ENCODE measurements at places on chromosomes 16 and 17.

DNA sequence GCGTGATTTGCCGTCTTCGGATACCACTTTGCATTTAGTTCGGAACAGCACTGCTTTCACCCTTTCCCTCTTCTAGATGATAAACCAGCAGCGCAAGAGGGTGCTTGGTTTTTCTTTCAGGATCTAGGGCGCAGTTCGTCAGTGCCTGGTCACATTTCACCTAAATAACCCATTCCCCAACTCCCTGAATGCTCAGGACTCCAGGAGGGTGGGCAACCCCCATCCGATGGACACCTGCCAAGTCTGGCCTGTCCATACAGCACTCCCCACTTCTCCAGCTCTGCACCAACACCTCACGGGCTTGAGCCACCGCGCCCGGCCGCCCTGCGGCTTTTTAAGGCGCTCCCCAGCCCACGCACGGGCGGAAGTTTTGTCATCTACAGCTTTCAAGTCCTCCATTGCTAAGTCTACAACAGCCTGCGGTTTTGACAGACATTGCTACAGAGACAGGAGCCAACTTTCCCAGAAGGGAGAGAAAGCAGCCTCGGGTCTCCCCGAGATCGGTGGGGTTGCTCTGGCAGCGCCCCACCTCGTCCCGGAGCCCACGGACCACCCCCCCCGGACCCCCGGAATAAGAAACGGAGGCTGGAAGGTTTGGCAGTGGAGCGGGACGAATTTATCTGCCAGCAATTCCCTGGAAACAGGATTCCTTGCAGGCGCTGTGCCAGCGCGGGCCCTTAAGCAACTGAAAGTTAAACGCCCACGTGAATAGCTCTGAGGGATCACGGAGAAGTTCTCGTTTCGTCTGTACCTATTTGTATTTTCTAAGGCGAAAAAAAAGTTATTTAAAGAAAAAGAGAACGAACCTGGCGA is 38.6 kb upstream of the SLFN13 start:
- peak; percentile 87 for DNase-seq

- DNase-seq = no peak
Measured at GRCh38 chr17:39486242-39486641, 25.0 kb downstream of the CDK12 start.

GRCh38 chr16:19184823-19185509 is 16.9 kb downstream of the SYT17 start:
- DNase-seq = no peak

- peak; percentile 26 for DNase-seq
Measured at GRCh38 chr16:53061701-53062159, 6.9 kb downstream of the CHD9 start.

DNA sequence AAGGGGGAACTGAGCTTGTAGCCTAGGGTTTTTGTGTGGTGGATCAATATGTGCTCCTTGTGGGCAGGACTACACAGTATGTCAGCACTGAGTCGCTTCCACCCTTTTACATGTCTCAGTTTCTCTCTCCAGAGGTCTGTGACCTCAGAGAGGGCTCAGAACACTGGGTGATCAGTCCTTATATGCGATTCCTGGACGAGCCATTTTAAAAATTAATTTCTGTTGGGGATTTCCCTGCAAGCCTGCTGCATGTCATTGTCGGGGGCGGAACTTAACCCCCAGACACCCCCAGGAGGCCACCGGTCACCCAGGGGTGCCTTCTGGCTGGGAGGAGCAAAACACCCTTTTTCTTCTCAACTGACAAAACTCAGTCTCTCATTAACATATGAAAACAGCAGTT is 14.1 kb downstream of the DHRS7B start:
- no peak for DNase-seq

- DNase-seq = no peak
Measured at GRCh38 chr17:59149051-59149450, 5.9 kb downstream of the SKA2 start.

- no peak for DNase-seq
Measured at GRCh38 chr17:76492123-76492988, 8.9 kb downstream of the RHBDF2 start.

GRCh38 chr16:4376126-4376892 is 4.7 kb downstream of the VASN start:
- DNase-seq = no peak

- DNase-seq = no peak
Measured at GRCh38 chr17:2174014-2174413, 119.1 kb downstream of the HIC1 start.

DNA sequence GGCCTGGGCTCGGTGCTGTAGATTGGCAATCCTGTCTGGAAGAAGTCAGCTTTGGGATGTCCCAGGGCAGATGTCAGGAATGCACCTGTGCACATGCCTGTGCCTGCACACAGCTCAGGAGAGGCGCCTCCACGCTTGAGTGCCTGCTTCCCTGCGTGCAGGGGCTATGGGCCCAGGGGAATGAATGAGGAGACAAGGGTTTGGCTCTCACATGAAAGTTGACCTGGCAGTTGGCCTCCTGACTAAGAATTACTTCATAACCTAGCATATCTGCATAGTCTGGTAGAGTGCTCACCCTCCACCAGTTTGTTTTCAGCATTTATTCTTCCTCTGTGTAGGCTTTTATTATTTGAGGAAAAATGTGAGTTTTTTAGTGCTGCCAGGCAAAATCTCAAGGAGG is 50.0 kb downstream of the PLD6 start:
- no peak for DNase-seq

GRCh38 chr16:52727849-52728248 is 180.9 kb upstream of the TOX3 start:
- DNase-seq = no peak

DNA sequence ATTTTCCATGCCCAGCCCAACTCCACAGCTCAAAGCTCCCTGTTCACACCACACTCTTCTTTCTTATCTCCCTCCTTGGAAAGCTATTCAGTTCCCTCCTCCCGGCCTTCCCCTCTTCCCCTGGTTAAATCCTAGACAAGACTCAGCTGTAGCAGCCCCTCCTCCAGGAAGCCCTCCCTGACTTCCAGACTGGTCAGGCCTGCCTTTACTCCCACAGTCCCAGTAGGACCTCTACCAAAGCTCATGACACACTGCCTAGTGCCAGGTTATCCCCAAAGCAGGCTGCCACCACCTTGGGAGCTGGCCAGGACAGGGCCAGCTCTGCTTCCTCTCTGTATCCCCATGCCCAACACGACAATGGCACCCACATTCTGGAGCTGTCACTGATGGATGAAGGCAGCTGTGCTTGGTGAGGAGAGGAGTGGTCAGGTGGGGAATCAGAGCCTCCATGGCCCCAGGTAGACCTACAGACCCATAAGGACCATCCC is 50.0 kb downstream of the BEAN1 start:
- no peak for DNase-seq

DNA sequence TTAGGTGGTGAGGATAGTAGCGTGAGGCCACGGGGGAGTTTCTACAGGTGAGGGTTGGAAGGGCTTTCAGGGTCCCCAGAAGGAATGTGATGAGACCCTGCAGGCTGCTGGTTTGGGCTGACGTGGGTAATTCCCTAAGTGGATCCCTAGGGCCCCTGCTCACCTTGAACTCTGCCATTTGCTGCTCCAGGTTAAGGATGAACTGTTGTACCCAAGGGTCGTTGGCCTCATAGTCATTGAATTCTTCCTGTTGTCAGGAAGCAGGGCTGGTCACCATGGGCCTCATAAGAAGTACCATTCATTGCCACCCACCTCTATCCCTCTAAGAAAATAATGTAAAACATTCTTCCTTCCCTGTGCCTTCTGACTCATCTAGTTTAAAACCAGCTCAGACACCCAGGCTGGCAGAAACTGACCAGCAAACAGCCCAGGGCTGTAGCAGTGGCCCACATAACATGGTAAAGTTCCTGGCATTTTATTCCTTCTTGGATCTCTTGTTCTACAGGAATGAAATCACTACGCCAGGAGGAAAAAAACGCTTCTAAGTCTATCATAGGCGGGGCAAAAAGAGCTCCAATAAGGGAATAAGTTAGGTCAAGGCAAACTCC is 27.6 kb downstream of the FCSK start:
- DNase-seq = no peak

- DNase-seq = no peak
Measured at GRCh38 chr16:86549076-86549892, 5.8 kb downstream of the MTHFSD start.

DNA sequence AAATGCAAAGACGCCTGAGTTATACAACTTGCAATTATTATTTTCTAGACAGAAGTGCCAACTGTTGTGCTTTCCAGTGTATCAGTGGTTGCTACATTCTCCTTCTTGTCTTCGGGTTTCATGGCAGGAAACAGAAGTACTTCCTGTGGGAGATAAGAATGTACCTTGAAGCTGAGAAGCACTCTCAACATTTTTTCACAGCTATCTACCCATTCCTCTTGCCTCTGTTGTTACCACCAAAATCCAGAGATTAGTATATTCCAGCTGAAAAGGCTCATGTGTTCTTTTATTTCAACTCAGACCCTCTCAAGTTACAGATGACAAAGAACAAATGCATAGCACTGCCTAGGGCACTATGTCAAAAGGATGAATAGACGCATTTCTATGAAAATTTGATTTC is 4.8 kb upstream of the ADAT1 start:
- DNase-seq = peak; percentile 51

DNA sequence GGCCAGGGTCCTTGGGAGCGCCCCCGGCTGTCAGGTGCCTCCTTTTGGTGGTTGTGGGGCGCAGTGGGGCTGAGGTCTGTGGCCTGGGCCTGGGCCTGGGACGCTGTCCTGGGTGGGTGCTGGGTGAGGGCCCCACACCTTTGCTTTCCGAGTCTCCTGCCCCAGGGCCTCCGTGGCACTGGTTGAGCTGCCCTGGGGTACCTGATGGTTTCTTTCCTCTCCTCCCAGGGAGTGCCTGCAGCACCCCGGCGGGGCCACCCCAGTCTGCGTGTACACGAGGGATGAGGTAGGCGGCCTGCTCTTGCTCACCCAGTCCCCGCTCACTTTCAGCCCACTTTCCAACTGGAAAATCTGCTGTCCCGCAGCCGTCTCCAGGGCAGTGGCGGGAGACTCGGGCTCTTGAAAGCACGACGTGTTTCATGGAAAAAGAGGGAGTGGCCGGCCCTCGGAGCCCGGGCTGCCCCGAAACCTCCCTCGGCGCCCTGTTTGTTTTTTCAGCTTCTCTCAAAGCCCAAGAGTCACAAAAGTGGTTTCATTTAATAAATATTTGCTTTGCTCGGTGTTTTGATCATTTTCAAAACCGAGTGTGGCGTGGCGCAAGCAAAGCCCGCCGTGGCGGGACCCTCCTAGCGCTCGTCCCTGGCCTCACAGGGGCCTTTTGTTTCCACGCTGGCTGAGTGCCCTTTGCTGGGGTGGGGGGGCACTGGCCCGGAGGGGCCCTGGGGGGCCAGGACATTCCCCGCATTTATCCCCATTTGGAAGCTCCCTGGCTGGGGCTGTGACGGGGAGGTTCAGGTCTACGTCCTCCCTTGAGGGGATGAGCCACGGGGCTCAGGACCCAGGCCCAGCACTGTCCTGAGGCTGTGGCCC is 17.4 kb downstream of the ASPSCR1 start:
- DNase-seq = no peak

- no peak for DNase-seq
Measured at GRCh38 chr16:6335072-6335471, 997.6 kb upstream of the RBFOX1 start.

DNA sequence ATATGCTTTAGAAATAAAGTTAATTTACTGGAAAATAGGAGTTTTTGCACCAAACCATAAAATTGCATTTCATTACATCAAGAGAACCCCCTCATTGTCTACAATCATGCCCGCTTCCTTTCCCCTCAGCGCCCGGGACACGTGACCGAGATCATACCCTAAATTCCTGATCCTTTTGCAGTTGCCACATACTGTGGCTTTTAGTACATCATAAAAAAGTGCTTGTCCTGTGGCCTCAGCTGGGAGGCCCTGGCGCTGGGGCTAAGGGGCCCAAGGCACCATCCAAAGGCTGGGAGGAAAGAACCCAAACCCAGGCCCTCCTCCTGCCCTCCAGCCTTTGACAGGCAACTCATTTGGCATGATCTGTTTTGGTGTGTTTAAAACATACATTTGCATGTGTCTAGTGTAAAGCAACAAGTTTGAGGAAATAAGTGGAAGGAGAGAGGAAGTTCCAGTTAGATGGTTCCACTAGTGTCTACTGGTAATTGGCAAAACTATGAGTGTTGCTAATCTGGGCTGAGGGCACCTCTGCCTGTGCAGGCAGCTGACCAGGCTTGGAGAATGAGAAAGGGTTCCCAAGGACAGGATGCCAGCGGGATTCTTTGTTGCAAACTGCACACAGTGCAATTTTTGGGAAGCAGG is 6.0 kb downstream of the CDK5R1 start:
- no peak for DNase-seq

DNA sequence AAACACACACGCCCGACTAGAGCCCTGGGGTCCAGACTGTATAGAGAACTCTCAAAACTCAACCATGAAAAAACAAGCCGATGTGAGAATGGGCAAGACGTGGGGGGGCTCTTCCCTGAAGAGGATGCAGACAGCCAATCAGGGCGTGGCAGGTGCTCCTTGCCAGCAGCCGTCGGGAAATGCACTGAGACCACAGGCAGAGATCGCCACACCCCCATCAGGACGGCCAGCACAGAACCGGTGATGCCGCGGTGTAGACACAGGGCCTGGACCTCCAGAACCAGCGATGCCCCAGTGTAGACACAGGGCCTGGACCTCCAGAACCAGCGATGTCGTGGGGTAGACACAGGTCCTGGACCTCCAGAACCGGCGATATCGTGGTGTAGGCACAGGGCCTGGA is 169.2 kb downstream of the LAT start:
- no peak for DNase-seq

GRCh38 chr17:70483624-70484023 is 314.3 kb downstream of the KCNJ2 start:
- no peak for DNase-seq

DNA sequence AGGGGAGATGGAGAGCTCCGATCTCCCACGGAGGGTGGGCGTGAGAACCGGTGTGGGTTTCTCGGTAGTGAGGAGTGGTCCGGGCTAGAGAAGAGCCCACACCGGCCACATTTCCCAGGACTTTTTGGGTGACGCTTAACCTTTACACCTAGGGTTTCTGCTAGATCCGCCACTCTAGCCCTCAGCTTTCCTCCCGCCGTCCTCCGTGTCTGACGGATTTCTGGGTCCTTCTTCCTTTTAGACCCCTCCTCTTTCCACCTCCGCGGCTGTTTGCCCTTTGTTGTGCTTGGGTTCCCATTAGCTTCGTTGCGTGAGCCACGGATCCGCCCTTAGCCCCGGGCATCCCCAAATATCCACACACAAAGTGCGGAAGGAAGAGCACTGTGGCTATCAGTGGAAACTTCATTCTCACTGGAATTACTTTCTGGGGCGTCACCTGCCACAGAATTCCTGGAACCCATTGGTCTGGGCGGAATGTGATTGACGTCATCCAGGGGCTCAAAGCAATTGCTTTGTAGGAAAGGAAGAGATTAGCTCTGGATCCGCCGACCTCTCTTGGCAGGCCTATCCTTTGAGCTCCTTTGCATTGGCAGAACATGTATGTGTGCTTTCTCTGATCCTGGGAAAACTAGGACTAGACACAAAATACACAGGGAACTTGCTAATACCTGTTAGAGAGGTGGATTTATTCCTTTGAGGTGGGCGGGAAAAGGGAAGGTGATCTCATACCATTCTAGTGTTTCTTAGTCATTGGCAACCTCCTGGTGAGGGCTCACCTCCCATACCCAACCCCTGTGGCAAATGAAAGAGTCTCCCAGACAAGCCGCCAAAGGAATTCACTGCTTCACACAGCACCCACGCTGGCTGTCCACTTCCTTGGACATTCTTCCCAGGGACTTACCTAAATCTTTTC is 654 bp downstream of the TNFAIP1 start:
- no peak for DNase-seq
